Activated CD8-positive, alpha-beta T cell treated with anti-CD3 and anti-CD28 coated beads for 36 hours (primary cell): ENCODE measurements at places on chromosomes 13 and 19. TPM values are rescaled to one million over a fixed set of nuclear protein-coding genes. Genes with fewer than 3 reads are reported as not detected.

CALR3 gene
- total RNA-seq = not detected

SLITRK5 gene
- not detected for total RNA-seq

MCF2L gene
- total RNA-seq = 7.6 TPM

ZNF730 gene
- 2.6 TPM for total RNA-seq

HAUS5 gene
- 38.3 TPM for total RNA-seq

KRTDAP gene
- total RNA-seq = not detected

C5AR1 gene
- 2.2 TPM for total RNA-seq

- H3K36me3 ChIP-seq = no peaks in the 10 kb centered on the region
- H3K4me1 ChIP-seq = no peaks in the 10 kb centered on the region
- peaks cover 2% of the 10 kb centered on the region for H3K27me3 ChIP-seq
- H3K4me3 ChIP-seq = no peak overlapping the region
- DNase-seq = no peak
Measured at GRCh38 chr13:80276371-80277289, 64.3 kb downstream of the SPRY2 start.

GRCh38 chr19:43847246-43847645, 20.1 kb downstream of the ZNF283 start:
- H3K27ac ChIP-seq = no peak overlapping the region
- H3K4me3 ChIP-seq = no peak overlapping the region
- no peaks in the 10 kb centered on the region for H3K27me3 ChIP-seq
- peaks cover 66% of the 10 kb centered on the region for H3K36me3 ChIP-seq

- H3K4me3 ChIP-seq = no peak overlapping the region
- peaks cover 20% of the 10 kb centered on the region for H3K27me3 ChIP-seq
- no peak for DNase-seq
- H3K27ac ChIP-seq = no peak overlapping the region
Measured at GRCh38 chr19:722553-723101, 13.9 kb downstream of the PALM start.

DNA sequence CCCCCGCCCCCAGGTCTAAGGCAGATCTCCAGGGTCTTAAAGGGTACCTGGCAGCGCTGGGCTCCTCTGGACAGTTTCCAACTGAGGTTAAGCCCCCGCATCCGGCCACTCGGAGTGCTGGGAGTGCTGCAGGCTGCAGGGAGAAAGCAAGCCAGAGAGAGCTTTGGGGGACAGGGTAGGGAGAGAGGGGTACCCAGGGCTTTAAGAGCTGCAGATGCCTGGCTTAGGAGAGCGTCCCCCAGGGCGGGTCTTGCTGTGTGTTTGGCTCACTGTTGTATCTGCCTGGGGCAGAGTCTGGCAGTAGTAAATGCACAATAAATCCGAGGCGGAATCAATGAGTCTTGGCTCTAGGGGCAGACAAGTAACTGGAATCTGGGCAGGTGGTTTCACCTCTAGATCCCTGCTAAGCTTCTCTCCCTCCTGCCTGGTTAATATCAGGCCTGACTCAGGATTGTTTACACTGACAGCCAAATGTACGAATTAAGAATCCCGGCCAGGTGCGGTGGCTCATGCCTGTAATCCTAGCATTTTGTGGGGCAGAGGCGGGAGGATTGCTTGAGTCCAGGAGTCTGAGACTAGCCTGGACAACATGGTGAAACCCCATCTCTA, 798 bp upstream of the COX6B2 start:
- H3K27ac ChIP-seq = no peak overlapping the region
- no peaks in the 10 kb centered on the region for H3K36me3 ChIP-seq
- H3K27me3 ChIP-seq = peaks cover 50% of the 10 kb centered on the region
- no peak for DNase-seq
- peaks cover 15% of the 10 kb centered on the region for H3K4me1 ChIP-seq

GRCh38 chr13:100980171-100980570, 305.6 kb upstream of the TMTC4 start:
- no peak overlapping the region for H3K4me3 ChIP-seq
- H3K4me1 ChIP-seq = no peaks in the 10 kb centered on the region
- no peak overlapping the region for H3K27ac ChIP-seq
- peaks cover 8% of the 10 kb centered on the region for H3K27me3 ChIP-seq
- H3K36me3 ChIP-seq = no peaks in the 10 kb centered on the region

GRCh38 chr19:51354742-51355148, 11.4 kb downstream of the ETFB start:
- H3K4me1 ChIP-seq = peaks cover 23% of the 10 kb centered on the region
- peak overlapping the region; percentile 16 for H3K4me3 ChIP-seq
- no peaks in the 10 kb centered on the region for H3K27me3 ChIP-seq
- H3K27ac ChIP-seq = peak overlapping the region; percentile 71
- DNase-seq = peak; percentile 69
- H3K36me3 ChIP-seq = peaks cover 46% of the 10 kb centered on the region

DNA sequence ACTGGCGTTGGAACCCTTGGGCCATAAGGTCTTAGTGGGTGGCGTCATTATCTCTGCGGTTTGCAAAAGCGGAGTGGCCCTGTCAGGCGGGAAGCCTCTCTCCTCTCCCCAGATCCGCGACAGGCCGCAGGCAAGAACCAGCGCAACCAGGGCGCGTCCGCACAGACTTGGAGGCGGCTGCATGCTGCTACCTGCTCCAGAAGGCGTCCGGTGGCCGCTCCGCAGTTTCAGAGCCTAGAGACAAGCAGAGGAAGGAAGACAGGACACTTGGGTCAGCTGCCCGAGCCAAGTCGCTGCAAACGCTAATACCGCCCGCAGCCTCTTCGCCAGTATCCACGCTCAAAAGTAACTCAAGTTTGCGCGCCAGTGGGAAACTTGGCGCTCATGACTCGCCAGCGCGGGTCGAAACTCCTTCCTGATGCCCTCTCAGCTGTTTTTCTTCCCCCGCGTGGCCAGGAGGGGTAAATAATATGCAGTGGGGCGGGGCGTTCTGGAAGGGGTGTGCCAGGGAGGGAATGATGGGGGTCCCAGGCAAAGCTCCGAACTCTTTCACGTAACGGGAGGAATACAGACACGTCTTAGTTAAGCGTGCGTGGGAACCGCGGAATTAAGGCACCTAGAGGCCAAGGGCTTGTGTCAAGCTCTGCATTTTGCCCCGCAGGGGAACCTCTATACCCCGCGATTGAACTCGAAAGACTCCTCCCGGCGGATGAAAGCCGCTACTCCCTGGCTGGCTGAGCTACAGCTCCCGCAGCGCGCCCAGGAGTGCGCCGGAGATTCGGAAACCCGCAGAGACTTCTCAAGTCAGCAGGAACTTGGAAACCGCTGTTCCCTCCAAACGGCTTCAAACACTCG, at the start of gene EDNRB:
Gene EDNRB, minus strand, starts transcription at position 441 of the 855 bp plus-strand sequence. Its CDS starts 258 bp downstream, at position 183.
- H3K36me3 ChIP-seq = no peaks in the 10 kb centered on the region
- peaks cover 5% of the 10 kb centered on the region for H3K4me1 ChIP-seq
- peaks cover 30% of the 10 kb centered on the region for H3K27me3 ChIP-seq
- no peak within 1 kb of the TSS for H3K4me3 ChIP-seq
- DNase-seq = peak; percentile 6

DNA sequence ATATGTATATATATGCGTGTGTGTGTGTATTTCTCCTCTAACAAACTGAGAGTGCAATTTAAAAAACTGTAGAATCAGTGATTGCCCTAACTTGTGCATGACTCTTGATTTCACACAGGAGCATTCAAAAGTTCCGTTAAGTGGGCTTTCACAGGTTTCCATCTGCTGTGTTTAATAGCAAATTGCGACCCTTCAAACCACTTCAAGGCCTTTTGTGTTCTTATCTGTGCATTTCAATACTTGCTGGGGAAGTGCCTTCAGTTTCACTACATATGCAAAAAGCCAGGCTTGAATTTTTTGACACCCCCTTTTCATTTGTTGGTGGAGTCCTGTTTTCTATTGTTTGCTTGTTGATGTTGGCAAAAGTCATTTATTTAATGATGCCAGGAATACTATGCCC, 158.0 kb downstream of the TM9SF2 start:
- H3K27ac ChIP-seq = no peak overlapping the region
- H3K4me3 ChIP-seq = no peak overlapping the region
- H3K4me1 ChIP-seq = peaks cover 44% of the 10 kb centered on the region
- H3K36me3 ChIP-seq = no peaks in the 10 kb centered on the region

GRCh38 chr13:113946409-113947181, 27.3 kb downstream of the C13orf46 start:
- H3K27ac ChIP-seq = no peak overlapping the region
- H3K4me1 ChIP-seq = peaks cover 5% of the 10 kb centered on the region
- no peaks in the 10 kb centered on the region for H3K36me3 ChIP-seq
- no peaks in the 10 kb centered on the region for H3K27me3 ChIP-seq
- H3K4me3 ChIP-seq = no peak overlapping the region
- no peak for DNase-seq

DNA sequence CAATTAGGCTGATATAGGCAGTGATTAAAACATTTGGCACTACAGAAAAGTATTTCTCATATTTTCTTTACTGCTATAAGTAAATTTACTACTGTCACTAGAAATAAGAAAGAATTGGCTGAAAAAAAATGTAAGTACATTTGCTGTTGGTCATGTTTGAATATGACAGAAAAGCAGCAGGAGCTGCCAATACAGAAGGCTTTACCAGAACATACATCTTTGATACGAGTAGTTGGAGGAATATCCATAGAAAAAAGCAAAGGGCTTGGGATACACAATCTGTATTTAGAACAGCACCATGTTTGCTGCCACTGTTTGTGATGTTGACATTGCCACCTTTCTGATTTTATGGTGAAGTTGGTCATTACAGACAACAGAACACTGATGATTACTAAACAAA, 21.6 kb downstream of the PCDH9 start:
- no peak overlapping the region for H3K27ac ChIP-seq
- no peak overlapping the region for H3K4me3 ChIP-seq
- H3K4me1 ChIP-seq = no peaks in the 10 kb centered on the region
- no peak for DNase-seq

GRCh38 chr13:78562237-78562889, 41.0 kb downstream of the POU4F1 start:
- no peak for DNase-seq
- H3K27me3 ChIP-seq = peaks cover 11% of the 10 kb centered on the region
- H3K4me1 ChIP-seq = no peaks in the 10 kb centered on the region
- H3K27ac ChIP-seq = no peak overlapping the region
- no peak overlapping the region for H3K4me3 ChIP-seq

DNA sequence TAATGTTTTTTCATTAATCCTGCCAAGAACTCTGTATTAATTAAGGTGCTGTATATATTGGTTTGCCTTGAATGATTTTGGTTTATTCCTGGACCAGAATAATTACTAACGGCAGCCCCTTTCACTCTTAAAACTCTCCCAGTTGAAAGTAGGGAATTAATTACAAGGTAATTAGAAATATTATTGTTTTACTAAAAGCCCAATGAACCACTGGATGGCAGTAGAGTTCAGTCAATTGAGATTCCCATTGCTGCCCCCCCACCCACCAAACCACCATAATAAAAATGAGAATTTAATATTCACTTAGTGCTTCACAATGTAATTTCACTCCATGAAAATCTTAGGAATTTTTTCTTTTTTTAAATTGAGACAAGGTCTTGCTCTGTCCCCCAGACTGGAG, 13.7 kb downstream of the WBP4 start:
- DNase-seq = peak; percentile 40
- no peaks in the 10 kb centered on the region for H3K27me3 ChIP-seq
- no peak overlapping the region for H3K27ac ChIP-seq
- H3K36me3 ChIP-seq = peaks cover 52% of the 10 kb centered on the region

DNA sequence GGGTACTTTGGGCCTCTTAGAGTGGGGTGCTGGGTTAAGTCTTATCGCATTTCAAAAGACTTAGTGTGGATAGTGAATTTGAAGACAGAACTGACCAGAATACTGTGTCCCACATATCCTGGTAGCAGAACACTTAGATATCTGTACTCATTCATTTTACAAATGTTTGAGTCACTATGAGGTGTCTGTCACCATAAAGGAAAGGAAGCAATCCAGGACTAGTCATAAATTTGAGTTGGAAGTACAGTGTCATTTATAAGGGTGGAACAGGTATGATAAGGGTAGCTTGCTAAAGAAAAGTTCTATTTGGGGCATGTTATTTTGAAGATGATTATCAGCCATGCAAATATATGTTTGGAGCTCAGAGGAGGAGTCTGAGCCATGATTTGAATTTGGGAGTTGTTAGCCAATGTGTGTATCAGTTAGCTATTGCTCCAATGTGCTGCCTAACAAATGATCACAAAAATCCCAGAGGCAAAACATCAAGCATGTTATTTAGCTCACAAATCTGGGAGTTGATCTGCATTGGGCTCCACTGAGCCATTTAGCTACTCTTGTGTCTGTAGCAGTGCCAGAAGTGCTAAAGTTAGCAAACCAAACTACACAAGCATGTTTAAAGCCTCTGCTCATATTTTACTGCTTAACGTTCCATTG, 20.3 kb downstream of the ZNF699 start:
- H3K27me3 ChIP-seq = no peaks in the 10 kb centered on the region
- H3K4me1 ChIP-seq = no peaks in the 10 kb centered on the region
- DNase-seq = no peak
- H3K27ac ChIP-seq = no peak overlapping the region
- H3K4me3 ChIP-seq = no peak overlapping the region
- peaks cover 47% of the 10 kb centered on the region for H3K36me3 ChIP-seq

GRCh38 chr13:39910041-39910440, 254.6 kb downstream of the COG6 start:
- H3K27me3 ChIP-seq = peaks cover 1% of the 10 kb centered on the region
- no peak overlapping the region for H3K27ac ChIP-seq
- no peak for DNase-seq
- no peak overlapping the region for H3K4me3 ChIP-seq
- H3K4me1 ChIP-seq = peaks cover 6% of the 10 kb centered on the region
- H3K36me3 ChIP-seq = no peaks in the 10 kb centered on the region

DNA sequence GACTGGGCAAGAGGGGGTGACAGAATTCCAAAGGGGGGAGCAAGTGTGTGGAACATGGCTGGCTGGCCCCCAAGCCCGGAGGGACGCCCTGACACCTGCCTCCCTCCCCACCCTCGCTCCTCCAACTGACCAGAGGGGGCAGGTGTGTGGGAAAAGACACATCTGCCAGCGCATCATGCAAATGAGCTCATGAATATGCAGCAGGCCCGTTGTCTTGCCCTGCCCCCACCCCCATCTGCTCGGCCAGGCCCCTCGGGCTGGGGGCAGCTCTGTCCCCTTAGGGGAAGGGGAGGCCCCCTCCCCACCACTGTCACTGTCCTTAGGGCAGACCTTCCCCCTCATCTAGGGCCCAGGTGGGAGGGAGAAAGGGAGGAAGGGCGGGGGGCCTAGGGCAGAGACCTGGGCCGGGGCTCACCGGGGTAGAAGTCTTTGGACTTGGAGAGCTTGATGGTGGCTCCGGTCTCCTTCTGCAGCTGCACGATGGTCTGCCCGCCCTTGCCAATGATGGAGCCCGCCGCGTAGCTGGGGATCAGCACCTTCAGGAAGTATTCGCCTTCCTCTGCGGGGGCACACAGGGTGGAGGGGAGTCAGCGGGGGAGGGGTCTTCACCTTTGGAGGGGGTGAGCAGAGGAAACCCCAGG, 12.9 kb downstream of the NOVA2 start:
- H3K36me3 ChIP-seq = no peaks in the 10 kb centered on the region
- no peaks in the 10 kb centered on the region for H3K4me1 ChIP-seq
- no peak for DNase-seq

DNA sequence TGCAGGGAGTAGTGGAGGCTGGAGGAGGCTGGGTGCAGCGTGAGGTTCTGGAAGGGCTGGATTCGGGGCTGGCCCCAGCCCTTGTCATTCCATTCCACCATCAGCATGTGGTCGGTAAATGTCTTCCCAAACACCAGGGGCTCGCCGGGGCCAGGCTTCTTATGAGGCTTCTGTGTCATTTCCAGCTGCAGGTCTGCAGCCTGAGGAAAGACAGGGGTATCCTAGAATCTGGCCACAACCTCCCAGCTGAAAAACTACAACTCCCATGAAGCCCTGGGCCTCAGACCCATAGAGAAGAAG, 4.4 kb downstream of the BCAT2 start:
- H3K4me3 ChIP-seq = no peak overlapping the region
- H3K27ac ChIP-seq = no peak overlapping the region
- no peak for DNase-seq
- H3K27me3 ChIP-seq = no peaks in the 10 kb centered on the region

- H3K4me3 ChIP-seq = peak overlapping the region; percentile 47
- H3K27me3 ChIP-seq = peaks cover 13% of the 10 kb centered on the region
- no peak overlapping the region for H3K27ac ChIP-seq
- peak; percentile 89 for DNase-seq
- H3K36me3 ChIP-seq = no peaks in the 10 kb centered on the region
Measured at GRCh38 chr19:3721131-3721886, 13.1 kb downstream of the TJP3 start.
